ENCODE measurements at places on chromosomes 16 and 17. TPM values are rescaled to one million over a fixed set of nuclear protein-coding genes. Genes with fewer than 3 reads are reported as not detected.

Gene CCDC78
- 8.0 TPM for total RNA-seq

Gene FBXL16
- total RNA-seq = 6.8 TPM

Gene CSH2
- total RNA-seq = not detected

Gene CDH11
- not detected for total RNA-seq

Gene KRT17
- total RNA-seq = not detected

Gene TBC1D3I
- 1.9 TPM for total RNA-seq

Gene STH
- not detected for total RNA-seq

Gene ZNF689
- 14.0 TPM for total RNA-seq

Gene ABCA5
- total RNA-seq = 12.0 TPM

- H3K4me3 ChIP-seq = no peak overlapping the region
- H3K27ac ChIP-seq = no peak overlapping the region
- H3K27me3 ChIP-seq = no peaks in the 10 kb centered on the region
- no peak for DNase-seq
- peaks cover 45% of the 10 kb centered on the region for H3K36me3 ChIP-seq
These were observed 7.2 kb downstream of the TIMM22 start for GRCh38 chr17:1003972-1004768.

DNA sequence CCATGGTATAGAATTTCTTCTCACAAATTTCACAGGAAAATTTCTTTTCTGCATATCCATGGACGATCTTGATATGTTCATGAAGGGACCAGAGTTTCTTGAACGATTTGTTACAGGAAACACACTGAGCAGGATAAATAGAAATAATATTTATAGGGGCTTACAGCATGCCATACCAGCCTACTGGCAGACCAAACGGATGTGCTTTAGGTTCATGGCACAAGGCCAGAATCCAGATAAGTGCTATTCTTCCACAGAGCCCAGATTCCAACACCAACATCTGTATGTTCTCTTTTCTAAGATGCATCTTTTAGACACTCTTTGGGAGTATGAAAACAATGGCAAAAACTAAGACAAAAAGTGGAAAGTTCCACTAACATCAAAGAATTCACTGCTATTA lies 49.3 kb downstream of the ZNF652 start:
- H3K27ac ChIP-seq = no peak overlapping the region
- no peak overlapping the region for H3K4me3 ChIP-seq
- peaks cover 8% of the 10 kb centered on the region for H3K36me3 ChIP-seq

GRCh38 chr17:1227917-1228780 lies 42.1 kb upstream of the BHLHA9 start:
- H3K4me1 ChIP-seq = peaks cover 13% of the 10 kb centered on the region
- H3K4me3 ChIP-seq = peak overlapping the region; percentile 82
- peak overlapping the region; percentile 76 for H3K27ac ChIP-seq
- peak; percentile 64 for DNase-seq

DNA sequence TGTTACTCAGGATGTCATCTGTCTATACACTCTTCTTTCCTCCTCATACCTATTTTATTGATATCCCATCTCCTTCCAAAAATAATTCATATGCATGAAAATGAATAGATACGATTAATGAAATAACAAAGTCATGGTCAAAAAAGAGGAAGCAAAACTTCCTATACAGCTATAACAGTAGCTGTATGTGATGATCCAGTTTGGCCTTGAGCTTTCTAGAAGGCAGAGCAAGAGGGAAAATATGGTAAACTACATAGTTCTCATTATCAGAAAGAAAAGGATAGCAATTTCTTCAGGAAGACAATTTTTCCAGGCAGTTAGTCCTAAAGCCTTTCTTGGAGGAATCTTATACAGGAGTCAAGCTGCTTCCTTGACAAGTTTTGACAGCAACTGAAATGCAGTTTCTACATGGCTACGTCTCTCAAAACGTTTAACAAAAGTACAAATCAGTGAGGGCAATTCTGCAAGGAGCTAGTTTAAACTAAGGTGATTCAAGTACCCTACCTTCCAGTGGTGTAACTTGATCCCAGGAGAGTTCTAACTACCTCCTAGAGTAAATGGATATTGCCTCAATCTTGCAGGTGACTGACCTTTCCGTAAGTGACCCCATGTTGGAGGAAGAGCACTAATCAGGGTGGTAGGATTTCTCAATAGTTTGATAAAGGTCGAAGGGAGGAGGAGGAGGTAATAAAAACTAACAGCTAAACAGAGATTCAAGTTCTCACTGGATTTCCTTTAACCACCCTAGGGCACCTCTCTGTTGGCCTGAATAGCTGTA lies 1.0 kb downstream of the SPAG5 start:
- peak overlapping the region; percentile 98 for H3K27ac ChIP-seq
- no peak for DNase-seq
- no peaks in the 10 kb centered on the region for H3K27me3 ChIP-seq
- peak overlapping the region; percentile 91 for H3K4me3 ChIP-seq
- H3K4me1 ChIP-seq = peaks cover 23% of the 10 kb centered on the region
- H3K36me3 ChIP-seq = peaks cover 16% of the 10 kb centered on the region

- no peaks in the 10 kb centered on the region for H3K4me1 ChIP-seq
- no peak for DNase-seq
- H3K4me3 ChIP-seq = no peak overlapping the region
These were observed 109.0 kb upstream of the FAM20A start for GRCh38 chr17:68710035-68710780.

DNA sequence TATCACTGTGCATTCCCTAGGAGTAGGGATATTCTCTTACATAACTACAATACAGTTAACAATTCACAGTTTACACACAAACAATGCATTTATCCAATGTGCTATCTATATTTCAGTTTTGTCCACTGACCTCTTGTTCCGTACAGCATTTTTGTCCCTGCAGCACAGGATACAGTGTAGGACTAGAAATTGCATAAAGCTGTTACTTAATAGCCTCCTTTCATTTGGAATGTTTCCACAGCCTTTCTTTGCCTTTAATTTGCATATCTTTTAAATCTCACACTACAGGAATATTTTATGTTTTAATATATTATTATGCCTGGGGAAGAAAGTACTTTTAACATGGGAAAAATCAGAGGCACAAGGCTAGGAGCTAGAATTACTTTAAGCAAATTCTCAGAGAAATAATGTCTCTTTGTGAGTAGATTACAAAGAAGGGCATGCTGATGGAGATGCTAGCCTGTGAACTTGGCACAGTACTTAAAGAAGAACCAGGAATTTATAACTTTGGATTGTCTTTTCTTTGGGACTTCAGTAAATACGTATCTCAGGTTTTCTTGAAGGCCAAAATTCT lies 144.3 kb downstream of the ITFG1 start:
- H3K27me3 ChIP-seq = no peaks in the 10 kb centered on the region
- H3K36me3 ChIP-seq = no peaks in the 10 kb centered on the region
- no peak overlapping the region for H3K27ac ChIP-seq
- no peak overlapping the region for H3K4me3 ChIP-seq
- no peaks in the 10 kb centered on the region for H3K4me1 ChIP-seq

GRCh38 chr16:86427433-86427851 lies 82.9 kb upstream of the FOXF1 start:
- H3K4me1 ChIP-seq = no peaks in the 10 kb centered on the region
- no peak overlapping the region for H3K4me3 ChIP-seq
- DNase-seq = no peak
- no peak overlapping the region for H3K27ac ChIP-seq

- H3K36me3 ChIP-seq = no peaks in the 10 kb centered on the region
- H3K27ac ChIP-seq = no peak overlapping the region
- peak overlapping the region; percentile 62 for H3K4me3 ChIP-seq
These were observed 832 bp upstream of the ADAP2 start for GRCh38 chr17:30920683-30921543.

GRCh38 chr16:89693931-89694783 lies 7.3 kb downstream of the SPATA2L start:
- no peaks in the 10 kb centered on the region for H3K27me3 ChIP-seq
- peaks cover 33% of the 10 kb centered on the region for H3K36me3 ChIP-seq
- DNase-seq = no peak
- H3K27ac ChIP-seq = no peak overlapping the region

- H3K27me3 ChIP-seq = peaks cover 4% of the 10 kb centered on the region
- H3K4me3 ChIP-seq = no peak overlapping the region
- no peak overlapping the region for H3K27ac ChIP-seq
- no peaks in the 10 kb centered on the region for H3K36me3 ChIP-seq
- peak; percentile 88 for DNase-seq
- peaks cover 16% of the 10 kb centered on the region for H3K4me1 ChIP-seq
These were observed 15.7 kb downstream of the CAVIN1 start for GRCh38 chr17:42407289-42407836.

GRCh38 chr17:13984956-13985355 lies 84.3 kb upstream of the COX10 start:
- no peaks in the 10 kb centered on the region for H3K27me3 ChIP-seq
- H3K4me1 ChIP-seq = peaks cover 2% of the 10 kb centered on the region
- no peak overlapping the region for H3K27ac ChIP-seq
- H3K36me3 ChIP-seq = peaks cover 19% of the 10 kb centered on the region
- H3K4me3 ChIP-seq = no peak overlapping the region

DNA sequence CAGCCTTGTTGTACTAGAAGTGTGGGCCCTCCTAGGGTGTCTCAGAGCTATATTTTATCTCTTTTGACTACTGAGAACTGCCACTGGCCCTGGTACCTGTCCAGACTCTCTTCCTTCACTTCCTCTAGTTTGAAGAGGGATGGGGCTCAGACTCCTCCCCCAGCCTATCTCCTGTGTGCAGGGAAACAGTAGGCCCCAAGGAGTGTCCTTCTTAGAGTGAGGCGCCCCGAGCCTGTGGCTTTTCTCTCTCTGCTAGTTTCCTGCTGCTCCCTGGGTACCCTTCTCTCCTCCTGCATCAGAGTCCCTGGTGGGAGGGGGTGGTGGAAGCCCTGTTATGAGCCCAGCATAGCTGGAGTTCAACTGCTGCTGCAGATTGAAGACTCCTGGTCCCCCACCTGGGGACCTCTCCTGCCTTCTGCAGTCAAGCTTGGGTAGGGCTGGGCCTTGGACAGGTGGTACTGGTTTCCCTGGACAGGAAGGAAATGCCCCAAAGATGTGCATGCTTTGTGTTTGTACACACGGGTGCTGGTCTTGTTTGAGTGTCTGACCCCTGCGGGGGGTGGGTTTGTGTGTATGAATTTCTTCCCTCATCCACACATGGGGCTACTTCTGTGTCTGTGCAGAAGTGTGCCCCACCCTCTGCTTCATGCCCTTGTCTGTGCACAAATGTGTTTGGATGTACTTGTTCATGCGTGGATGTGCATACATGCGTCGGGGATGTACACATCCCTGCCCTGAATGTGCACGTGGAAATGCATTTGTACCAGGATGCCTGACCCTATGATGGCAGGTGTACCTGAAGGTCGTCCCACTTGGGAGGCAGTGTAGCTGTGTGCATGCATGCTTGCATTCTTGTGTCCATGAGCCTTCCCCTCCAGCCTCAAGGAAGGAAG lies 6.9 kb downstream of the RARA start:
- peaks cover 2% of the 10 kb centered on the region for H3K27me3 ChIP-seq
- peaks cover 68% of the 10 kb centered on the region for H3K4me1 ChIP-seq
- peak overlapping the region; percentile 10 for H3K4me3 ChIP-seq
- peaks cover 3% of the 10 kb centered on the region for H3K36me3 ChIP-seq

DNA sequence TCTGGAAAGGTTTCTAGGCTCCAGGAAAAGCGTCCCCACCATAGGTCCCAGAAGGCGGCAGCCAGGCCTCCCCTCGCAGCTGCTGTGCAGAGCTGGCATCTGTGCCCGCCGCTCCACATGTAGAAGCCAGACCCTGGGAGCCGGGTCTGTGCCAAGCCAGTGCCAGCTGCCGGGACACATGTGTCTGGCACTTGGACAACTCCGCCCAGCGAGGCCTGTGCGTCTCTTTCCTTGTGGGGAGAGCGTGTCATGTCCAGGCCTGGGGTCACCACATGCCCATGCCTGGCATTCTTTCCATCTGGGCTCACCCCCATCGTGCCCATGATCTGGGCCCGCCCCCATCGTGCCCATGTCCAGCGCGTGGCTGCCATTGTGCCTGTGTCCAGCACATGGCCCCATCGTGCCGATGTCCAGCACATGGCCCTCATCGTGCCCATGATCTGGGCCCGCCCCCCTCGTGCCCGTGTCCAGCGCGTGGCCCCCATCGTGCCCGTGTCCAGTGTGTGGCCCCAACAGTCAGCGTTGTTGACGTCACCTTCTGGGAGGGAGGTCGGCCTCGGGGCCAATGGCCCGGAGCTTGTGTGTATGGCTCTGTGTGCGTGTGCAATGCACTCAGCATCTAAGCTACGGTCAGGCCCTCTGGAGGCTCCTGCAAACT lies 13.3 kb upstream of the ACSF3 start:
- DNase-seq = no peak
- no peaks in the 10 kb centered on the region for H3K4me1 ChIP-seq
- no peak overlapping the region for H3K4me3 ChIP-seq
- no peak overlapping the region for H3K27ac ChIP-seq
- H3K27me3 ChIP-seq = no peaks in the 10 kb centered on the region
- no peaks in the 10 kb centered on the region for H3K36me3 ChIP-seq

GRCh38 chr16:3780570-3780969 lies 63.2 kb upstream of the TRAP1 start:
- peak; percentile 72 for DNase-seq
- H3K27ac ChIP-seq = no peak overlapping the region
- H3K27me3 ChIP-seq = no peaks in the 10 kb centered on the region
- H3K36me3 ChIP-seq = peaks cover 48% of the 10 kb centered on the region
- no peak overlapping the region for H3K4me3 ChIP-seq

DNA sequence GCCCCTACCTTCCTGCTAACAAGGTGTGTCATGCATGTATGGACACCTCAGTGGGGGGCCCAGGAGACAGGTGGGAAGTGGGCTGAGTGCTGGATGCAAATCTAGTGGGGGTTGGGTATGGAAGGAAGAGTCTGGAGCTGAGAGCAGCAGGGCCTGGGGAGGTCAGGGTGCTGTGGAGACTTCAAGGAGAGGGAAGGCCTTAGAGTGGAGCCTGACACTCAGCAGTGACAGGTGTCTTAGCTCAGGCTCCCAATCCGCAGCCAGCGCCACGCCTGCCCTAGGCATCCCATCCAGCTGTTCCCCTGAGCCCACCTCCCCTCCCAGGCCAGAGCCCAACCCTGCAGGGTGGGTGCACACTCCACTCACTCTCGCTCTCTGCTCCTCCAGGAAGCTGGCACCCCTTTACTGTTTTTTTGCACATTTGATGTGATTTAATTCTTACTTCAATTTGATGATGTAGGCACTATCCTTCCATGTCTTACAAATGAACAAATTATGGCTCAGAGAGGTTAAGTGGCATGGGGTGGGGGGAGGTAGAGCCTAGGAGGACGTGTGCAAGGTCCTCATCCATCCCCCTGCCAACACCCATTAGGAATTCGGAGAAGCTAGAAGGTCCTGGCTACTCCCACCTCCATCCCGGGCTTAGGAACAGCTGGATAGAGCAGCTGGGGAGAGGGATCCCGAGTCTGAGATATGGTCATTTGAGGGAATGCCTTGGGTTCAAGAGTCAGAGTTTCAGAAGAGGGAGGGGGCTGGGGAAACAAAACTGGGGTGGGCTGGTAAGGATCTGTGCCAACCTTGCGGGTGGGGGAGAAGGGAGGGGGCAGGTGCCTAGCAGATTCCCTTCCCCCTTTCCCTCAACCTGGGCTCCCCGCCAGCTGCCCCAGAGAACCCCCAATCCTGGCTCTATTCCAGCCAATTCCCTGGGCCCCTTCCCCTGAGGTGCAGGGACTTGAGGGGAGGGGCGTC lies 2.1 kb downstream of the FAM171A2 start:
- H3K4me3 ChIP-seq = no peak overlapping the region
- H3K36me3 ChIP-seq = no peaks in the 10 kb centered on the region
- H3K27ac ChIP-seq = no peak overlapping the region
- DNase-seq = no peak

Measured in activated CD4-positive, alpha-beta T cell treated with anti-CD3 and anti-CD28 coated beads, Interleukin-2, amount 10 ng/mL, durations not matched to agents 24 days and 14 days (primary cell).